WTC11 (cell line): ENCODE measurements at places on chromosomes 5 and 9. TPM values are rescaled to one million over a fixed set of nuclear protein-coding genes. Genes with fewer than 3 reads are reported as not detected.

- no peak for DNase-seq
Measured at GRCh38 chr5:56692359-56693219, 122.8 kb upstream of the MAP3K1 start.

GRCh38 chr5:127864511-127864910, 161.3 kb downstream of the CCDC192 start:
- DNase-seq, result no peak

DNA sequence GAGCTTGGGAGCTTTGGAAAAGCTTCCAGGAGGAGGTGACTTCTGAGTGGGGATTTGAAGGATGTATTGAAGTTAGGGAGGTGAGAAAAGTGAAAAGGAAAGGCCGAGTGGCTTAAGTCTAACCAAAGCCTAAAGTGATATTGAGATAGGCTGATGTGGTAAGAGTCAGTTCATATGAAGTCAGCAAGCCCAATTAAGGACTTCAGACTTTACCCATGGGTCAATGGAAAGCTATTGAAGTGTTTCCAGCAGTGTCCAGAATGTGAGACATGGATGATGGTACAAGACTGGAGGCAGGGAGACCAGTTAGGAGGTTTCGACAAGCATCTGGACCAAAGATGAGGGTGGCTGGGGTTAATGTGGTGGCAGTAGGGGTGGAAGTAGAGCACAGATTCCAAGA, 134.3 kb upstream of the WWC1 start:
- no peak for DNase-seq

Gene DMRTA1
- 2.4 to 2.8 TPM (median 2.6 TPM) in 3 replicates for total RNA-seq

Gene HK3
- total RNA-seq, result 0.17 to 0.18 TPM in 2 of 3 replicates, not detected in the other

Gene FAT2
- 0.14 to 0.26 TPM (median 0.16 TPM) in 3 replicates for total RNA-seq
